Activated T-cell treated with anti-CD3 and anti-CD28 coated beads for 24 hours (primary cell): ENCODE measurements at places on chromosomes 1 and 21.
A peak's percentile ranks its signal among the peaks of the same experiment; 100 is the strongest.

DNA sequence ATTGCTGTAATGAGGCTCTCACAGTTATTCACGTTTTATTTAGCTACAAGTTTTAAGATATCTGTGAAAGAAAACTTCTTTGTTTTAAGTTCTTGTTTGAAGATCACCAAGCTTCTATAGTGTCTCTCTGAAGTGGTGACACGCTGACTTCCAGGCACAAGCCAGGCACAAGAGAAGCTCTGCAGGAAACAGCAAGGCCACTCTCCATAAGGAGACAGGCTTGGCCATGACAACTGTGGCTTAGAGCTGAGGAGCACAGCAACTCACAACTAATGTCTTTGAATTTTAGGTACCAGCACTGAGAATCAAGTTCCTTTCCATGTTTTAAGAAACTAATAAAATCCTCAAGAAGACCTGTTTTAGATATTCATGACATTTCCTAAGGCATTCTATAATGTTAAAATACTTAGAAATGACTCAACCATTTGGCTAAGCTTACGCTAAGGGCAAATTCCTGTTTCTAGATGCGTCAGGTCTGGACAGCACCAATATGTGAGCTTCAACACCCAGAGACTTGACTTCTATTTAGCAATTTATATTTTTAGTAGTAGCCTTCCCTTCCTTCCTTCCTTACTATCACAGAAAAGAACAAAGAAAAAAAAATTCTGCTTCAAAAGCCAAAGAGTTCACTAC, 40.2 kb downstream of the APP start:
- DNase-seq = no peak

DNA sequence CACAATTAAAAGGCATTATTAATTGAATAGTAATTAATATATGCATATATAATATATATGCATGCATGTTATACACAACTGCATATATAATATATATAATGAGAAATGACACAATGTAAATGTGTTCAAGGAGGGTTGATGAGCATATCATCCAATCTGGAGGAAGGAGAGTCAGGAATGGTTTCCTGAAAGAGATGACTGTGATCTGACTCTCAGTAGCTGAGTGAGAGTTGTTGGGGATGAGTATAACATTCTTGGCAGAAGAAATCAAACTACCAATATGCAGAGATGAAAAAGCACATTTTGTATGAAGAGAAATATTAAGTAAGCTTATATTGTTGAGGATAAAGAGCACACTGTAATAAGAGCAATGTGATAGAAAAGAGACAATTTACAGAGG, 37.3 kb downstream of the F13B start:
- no peak for DNase-seq

- DNase-seq = no peak
These were observed 281.0 kb upstream of the DEPDC1 start for GRCh38 chr1:68777851-68778250.

GRCh38 chr1:47436979-47437446, 831 bp upstream of the FOXD2 start:
- no peak for DNase-seq

DNA sequence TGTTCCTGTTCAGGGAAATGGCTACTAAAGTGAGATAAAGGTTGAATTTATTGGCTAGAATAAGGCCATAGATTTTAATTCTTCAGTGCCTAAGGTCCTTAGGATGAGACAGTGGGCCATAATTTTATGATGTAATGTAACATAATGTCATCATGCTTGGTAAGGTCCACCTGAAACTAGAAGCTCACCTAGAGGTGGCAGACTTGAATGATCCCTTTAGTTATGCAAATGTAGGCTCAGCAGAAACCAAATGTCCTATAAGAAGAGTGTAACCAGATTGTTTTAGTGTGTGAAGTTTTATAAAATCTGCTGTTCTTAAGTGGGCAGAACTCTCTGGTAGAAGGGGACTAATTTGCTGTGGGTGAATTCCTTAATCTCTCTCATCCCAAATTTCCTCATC, 13.5 kb upstream of the SETDB1 start:
- no peak for DNase-seq

GRCh38 chr1:224223819-224224714, 41.0 kb downstream of the DEGS1 start:
- DNase-seq = no peak

DNA sequence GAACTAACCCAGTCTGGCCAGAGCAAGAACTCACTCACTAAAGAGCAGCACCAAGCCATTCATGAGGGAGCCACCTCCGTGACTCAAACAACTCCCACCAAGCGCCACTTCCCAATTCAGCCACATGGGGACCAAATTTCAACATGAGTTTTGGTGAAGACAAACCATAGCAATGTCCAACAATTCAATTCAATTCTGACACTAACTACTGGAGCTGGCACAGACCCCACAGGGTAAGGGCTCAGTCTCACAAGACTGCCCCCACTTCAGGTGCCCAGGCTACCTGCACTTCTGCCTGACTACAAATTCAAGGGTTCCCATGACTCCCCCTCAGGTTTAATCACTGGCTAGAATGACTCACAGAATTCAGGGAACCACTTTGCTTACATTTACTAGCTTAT, 48.8 kb upstream of the RAP1A start:
- DNase-seq = peak; percentile 27

DNA sequence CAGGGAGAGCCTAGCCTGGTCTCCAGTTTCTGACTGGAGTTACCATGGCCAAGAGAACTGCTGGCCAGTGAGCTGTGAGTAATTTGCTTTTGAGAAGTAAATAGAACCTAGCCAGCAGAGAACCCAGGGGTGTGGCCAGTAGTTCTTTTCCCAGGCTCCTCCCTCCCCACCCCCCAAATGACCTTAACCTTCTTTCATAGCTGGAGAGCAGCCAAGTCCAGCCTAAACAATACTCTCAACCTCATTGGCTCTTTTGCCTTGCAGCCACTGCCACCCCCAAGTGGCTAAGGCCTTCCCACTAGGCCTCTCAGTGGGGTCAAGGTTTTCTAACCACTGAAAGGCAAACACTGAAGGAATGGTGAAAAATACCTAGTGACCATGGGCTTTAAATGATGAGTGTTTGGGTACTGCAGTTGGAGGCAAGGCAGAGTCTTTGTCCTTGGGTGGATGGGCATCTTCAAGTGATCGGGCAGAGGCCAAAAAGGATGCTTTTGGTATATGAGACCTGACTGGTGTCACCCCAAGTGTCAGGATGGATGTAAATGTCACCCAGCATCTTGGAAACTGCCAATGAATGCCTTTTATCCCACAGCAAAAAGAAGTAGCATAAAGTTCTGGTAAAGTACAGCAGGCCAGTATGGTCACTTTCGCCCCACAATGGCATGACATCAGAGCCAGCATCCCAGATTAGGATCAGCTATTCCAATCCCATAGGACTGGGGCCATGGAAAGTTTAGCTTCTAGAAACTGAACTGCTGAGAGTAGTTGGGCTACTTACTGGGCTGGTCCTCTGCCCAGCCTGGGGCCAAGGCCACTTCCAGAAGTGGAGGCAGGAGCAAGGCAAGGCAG, 3.5 kb upstream of the PIGV start:
- no peak for DNase-seq

DNA sequence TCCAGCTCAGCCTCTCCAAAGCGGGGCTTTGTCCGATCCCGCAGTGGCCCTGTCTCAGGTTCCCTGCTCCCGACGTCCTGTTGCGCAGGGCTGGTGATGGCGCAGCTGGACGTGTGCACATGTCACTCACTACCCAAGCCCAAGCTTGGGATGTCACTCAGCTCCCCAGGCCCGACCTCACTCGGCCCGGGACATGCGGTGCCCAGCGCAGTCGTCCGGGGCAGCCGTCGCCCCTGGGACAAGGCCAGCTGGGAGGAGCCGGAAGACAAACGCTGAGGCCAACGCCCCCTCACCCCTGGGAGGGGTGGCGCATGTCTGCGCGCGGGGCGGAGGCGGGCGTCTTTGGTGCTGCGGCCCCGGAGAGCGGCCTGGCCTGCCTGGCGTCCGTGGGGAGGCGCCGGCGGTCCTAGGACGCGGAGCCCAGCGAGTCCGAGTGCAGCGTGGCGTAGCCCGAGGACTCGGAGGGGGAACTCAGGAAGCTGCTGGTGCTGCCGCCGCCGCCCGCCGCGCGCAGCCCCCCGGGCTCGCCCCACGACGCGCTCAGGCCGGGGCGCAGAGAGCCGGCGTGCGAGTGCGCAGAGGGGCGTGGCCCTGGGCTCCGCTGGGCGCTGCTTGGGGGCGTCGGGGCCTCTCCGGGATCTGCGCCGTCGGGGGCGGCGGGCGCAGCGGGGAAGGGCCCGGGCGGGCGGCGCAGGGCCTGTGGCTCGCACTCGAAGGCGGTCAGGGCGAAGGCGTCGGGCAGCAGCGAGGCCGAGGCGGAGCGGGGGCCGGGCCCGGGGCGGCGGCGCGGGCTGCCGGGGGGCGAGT, 5.2 kb downstream of the HES3 start:
- DNase-seq = no peak

DNA sequence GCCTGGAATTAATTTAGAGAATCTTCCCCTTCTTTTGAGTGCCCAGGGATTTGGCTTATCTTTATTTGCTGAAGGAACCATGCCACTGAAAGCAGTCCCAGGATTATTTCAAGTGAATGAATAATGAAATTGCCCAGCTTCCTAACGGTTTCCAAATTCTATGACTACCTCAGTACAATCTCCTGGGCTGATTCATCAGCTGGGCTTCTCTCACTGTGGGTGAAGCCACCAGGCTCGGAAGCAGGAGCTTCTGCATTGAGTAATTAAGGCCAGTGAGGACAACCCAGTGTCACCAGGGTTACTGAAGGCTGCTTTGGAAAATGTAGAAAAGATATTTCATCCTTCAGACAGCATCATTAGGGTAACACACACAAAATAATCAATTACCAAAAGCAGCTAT, 169.8 kb downstream of the DAB1 start:
- DNase-seq = no peak

DNA sequence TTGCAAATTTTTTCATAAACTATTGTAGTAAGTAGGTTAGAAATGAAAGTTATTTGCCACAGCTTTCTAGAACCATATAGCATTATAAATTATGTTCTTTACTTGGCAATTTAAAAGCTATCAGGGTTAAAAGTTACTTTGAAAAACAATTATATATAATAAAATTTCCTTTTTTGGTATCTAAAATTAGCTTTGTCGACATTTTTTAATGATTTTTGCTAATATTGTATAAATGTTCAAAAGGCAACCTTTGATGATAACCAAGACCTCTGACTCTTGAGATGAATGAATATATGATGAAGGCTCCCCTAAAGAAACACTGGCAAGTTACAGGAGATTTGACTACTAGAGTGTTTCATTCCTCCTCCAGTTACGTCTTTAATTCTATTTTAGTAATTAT, 121.2 kb downstream of the CDC42BPA start:
- DNase-seq = no peak

GRCh38 chr21:23445307-23445706, 2162.0 kb downstream of the MRPL39 start:
- DNase-seq = no peak

GRCh38 chr1:248576260-248576980, 1.9 kb upstream of the OR2T34 start:
- DNase-seq = no peak

- peak; percentile 7 for DNase-seq
These were observed 266.9 kb downstream of the ASTN1 start for GRCh38 chr1:176897350-176898236.

DNA sequence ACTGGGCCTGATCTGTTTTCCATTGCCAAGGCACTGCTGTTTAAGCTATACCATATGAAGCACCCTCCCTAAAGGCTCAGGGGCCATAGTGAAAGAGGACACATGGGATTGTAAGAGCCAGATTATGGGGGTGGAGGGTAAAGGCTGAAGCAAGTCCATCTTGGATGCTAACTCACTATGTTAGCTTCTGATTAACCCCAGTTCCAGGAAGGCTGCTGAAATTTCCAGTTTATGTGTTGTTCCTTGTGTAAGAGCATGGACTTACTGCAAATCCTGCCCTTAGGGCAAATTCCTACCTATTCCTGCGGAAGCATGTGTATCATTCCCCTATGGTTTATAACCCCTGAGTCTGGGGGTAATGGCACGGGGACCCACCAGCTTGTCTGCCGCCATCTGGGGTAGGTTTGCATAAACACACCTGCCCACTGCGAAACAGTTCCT, 91.8 kb upstream of the SERBP1 start:
- no peak for DNase-seq

- peak; percentile 33 for DNase-seq
These were observed 9.5 kb upstream of the B3GALNT2 start for GRCh38 chr1:235513495-235514366.

DNA sequence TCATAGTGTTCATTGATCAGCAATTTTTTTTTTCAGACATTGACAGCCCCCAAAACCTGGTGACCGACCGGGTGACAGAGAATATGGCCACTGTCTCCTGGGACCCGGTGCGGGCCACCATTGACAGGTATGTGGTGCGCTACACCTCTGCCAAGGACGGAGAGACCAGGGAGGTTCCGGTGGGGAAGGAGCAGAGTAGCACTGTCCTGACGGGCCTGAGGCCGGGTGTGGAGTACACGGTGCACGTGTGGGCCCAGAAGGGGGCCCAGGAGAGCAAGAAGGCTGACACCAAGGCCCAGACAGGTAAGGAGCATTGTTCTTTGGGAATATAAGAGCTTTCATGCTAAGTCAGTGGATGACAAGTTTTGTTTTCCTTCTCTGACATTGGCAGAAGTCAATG, 49.3 kb downstream of the TNN start:
- no peak for DNase-seq

- no peak for DNase-seq
These were observed 74.9 kb downstream of the DAB1 start for GRCh38 chr1:57348921-57349320.

- DNase-seq = no peak
These were observed 48.6 kb downstream of the MDM4 start for GRCh38 chr1:204564835-204565234.

- DNase-seq = no peak
These were observed 67.8 kb upstream of the LYPLAL1 start for GRCh38 chr1:219105893-219106292.

GRCh38 chr1:67004176-67004575, 49.8 kb downstream of the SLC35D1 start:
- DNase-seq = no peak

- DNase-seq = no peak
These were observed 157.8 kb upstream of the VAMP3 start for GRCh38 chr1:7613106-7613850.

GRCh38 chr1:201468844-201469644, at the start of gene PHLDA3:
Gene PHLDA3 (minus strand): TSS chr1:201469188. CDS start chr1:201468786, 402 bp downstream.
- no peak for DNase-seq

DNA sequence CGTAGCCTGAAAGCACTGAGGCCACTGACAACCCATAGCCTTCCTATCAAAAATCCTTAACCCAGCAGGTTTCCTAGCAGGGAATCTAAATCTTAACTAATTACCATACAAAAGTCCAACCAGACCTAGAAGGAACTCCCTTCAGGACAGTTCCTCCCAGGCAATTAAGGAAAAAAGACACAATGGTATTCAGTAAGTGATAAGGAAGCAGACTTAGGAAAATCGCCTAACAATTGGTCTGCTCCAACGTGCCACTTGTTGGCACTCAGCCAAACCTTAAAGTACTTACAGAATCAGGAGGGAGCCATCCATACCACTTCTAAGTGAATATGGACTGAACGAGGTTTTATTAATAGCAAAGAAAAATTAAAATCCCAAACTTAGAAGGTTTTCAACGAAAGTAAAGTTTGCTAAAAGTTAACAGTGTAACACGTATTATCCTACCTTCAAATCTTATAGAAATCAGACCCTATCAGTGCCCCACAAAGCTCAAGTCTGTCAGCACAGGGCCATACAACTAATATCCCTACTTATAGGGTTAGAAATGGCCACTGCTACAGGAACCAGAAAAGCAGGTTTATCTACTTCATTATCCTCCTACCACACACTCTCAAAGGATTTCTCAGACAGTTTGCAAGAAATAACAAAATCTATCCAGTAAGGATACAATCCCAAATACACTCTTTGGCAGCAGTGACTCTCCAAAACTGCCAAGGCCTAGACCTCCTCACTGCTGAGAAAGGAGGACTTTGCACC, 29.0 kb downstream of the SPATA6 start:
- DNase-seq = no peak
